Colonic mucosa (tissue), 4 donors: ENCODE measurements at places on chromosomes 16 and 17. TPM values are rescaled to one million over a fixed set of nuclear protein-coding genes. Genes with fewer than 3 reads are reported as not detected.
A peak's percentile ranks its signal among the peaks of the same experiment; 100 is the strongest.

DNA sequence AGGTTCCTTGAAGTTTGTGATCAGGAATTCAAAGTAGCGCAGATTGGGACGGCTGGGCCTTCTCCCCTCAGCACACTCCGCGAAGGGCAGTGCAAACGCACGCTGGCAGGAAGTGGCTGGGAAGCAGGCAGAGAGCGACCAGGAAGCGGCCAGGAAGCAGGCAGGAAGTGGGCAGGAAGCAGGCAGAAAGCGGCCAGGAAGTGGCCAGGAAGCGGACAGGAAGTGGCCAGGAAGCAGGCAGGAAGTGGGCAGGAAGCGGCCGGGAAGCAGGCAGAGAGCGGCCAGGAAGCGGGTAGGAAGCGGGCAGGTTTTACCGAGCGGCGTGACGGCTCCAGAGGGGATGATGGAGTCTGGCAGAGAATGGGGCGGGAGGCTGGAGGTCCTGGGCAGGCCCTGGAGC, 3.2 kb downstream of the DPEP1 start:
- no peak overlapping the region for H3K4me3 ChIP-seq
- no peaks in the 10 kb centered on the region for H3K4me1 ChIP-seq
- H3K36me3 ChIP-seq: no peaks in the 10 kb centered on the region
- peaks cover 24% of the 10 kb centered on the region for H3K27me3 ChIP-seq

Gene TRIM37
- total RNA-seq: 17.2 TPM

Gene LDHD
- total RNA-seq: 31.4 TPM

DNA sequence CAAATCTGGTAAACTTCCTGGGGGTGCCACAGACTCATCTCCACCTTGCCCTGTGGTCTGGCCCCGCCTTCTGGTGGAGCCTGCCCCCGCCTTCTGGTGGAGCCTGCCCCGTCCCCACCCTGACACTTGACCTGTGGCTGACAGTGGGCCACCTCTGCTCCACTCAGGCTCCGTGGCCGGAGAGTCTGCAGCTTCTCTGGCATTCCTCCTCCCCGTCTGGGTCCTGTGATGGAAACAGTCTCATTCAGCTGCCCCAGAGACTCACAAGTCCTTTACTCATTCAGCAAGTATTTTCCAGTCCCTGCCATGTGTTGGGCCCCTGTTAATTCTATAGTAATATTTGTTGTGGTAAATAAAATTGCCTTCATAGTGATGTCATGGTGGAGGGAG, 21.0 kb upstream of the G6PC1 start:
- DNase-seq: no peak
- no peak overlapping the region for H3K4me3 ChIP-seq
- no peak overlapping the region for H3K27ac ChIP-seq
- H3K27me3 ChIP-seq: no peaks in the 10 kb centered on the region
- H3K4me1 ChIP-seq: no peaks in the 10 kb centered on the region

Gene ASIC2
- 0.48 TPM for total RNA-seq

- no peak for DNase-seq
Measured at GRCh38 chr17:56289321-56289720, 136.0 kb downstream of the ANKFN1 start.

GRCh38 chr16:74079232-74079586, 217.4 kb upstream of the PSMD7 start:
- H3K4me1 ChIP-seq: no peaks in the 10 kb centered on the region
- H3K4me3 ChIP-seq: no peak overlapping the region
- no peak for DNase-seq
- no peak overlapping the region for H3K27ac ChIP-seq
- H3K36me3 ChIP-seq: no peaks in the 10 kb centered on the region

Gene TAT
- total RNA-seq: 0.64 TPM

Gene PKMYT1
- 9.5 TPM for total RNA-seq

Gene ATP5PD
- total RNA-seq: 371 TPM

Gene PABPN1L
- total RNA-seq: not detected

- no peaks in the 10 kb centered on the region for H3K27me3 ChIP-seq
- DNase-seq: no peak
- no peaks in the 10 kb centered on the region for H3K4me1 ChIP-seq
- H3K36me3 ChIP-seq: no peaks in the 10 kb centered on the region
- no peak overlapping the region for H3K4me3 ChIP-seq
- no peak overlapping the region for H3K27ac ChIP-seq
Measured at GRCh38 chr17:31825961-31826691, 32.9 kb downstream of the COPRS start.

DNA sequence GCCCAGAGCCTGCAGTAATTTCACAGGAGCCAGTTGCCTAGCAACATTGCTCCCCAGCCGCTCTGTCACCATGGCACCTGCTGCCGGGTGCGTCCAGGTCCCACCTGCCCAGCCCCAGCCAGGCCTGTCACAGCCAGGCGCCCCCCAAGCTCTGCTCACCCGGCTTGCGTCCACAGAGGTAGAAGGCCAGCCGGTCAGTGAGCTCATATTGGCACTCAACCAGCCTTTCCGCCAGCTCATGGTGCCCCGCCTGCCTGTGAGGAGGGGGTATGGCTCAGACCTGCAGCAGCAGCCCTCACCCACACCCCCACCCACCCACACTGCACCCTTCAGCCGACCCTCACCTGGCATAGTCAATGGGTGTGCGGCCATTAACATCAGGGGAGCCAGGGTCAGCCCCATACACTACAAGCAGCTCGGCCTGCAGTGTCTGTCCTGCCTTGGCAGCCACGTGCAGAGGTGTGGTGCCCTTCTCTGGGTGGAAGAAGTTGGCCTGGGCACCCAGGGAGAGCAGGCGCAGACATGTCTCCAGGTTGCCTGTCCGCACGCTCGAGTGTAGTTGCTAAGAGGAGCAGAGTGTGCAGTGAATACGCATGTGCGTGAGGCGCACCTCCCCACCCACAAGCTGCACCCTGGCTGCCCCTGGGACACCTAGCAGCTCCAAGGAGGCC, 7.7 kb downstream of the GIT1 start:
- DNase-seq: no peak
- H3K27me3 ChIP-seq: no peaks in the 10 kb centered on the region
- no peak overlapping the region for H3K27ac ChIP-seq

- no peak for DNase-seq
- H3K4me3 ChIP-seq: no peak overlapping the region
- no peaks in the 10 kb centered on the region for H3K4me1 ChIP-seq
- H3K27ac ChIP-seq: no peak overlapping the region
- no peaks in the 10 kb centered on the region for H3K27me3 ChIP-seq
Measured at GRCh38 chr17:69728816-69729215, 314.3 kb downstream of the MAP2K6 start.

DNA sequence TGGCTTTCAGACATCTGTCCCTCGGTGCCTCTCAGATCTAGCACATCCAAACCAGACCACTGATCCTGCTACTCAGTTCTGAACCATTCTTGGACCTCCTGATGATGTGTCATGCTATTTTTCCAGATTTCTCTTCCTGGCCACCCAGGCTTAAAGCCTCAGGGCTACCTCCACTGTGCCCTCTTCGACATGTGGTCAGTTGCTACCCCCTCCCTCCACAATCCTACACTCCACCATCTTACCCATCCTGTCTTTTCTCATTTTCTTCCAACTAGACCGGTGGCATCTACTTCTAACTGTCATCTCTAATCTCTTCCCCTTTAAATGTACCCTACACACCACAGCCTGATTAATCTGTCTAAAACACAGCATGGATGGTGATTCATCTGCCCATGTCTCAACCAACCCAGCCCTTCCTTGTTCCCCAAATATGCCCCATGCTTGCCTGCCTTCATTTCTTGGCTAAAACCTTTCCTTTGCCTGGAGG, 478.6 kb downstream of the SLC39A11 start:
- peaks cover 6% of the 10 kb centered on the region for H3K4me1 ChIP-seq
- H3K27me3 ChIP-seq: no peaks in the 10 kb centered on the region
- DNase-seq: no peak
- no peaks in the 10 kb centered on the region for H3K36me3 ChIP-seq

- H3K27ac ChIP-seq: no peak overlapping the region
- H3K27me3 ChIP-seq: no peaks in the 10 kb centered on the region
- no peak overlapping the region for H3K4me3 ChIP-seq
- no peaks in the 10 kb centered on the region for H3K36me3 ChIP-seq
- DNase-seq: no peak
Measured at GRCh38 chr16:83676086-83676485, 131.7 kb upstream of the HSBP1 start.

DNA sequence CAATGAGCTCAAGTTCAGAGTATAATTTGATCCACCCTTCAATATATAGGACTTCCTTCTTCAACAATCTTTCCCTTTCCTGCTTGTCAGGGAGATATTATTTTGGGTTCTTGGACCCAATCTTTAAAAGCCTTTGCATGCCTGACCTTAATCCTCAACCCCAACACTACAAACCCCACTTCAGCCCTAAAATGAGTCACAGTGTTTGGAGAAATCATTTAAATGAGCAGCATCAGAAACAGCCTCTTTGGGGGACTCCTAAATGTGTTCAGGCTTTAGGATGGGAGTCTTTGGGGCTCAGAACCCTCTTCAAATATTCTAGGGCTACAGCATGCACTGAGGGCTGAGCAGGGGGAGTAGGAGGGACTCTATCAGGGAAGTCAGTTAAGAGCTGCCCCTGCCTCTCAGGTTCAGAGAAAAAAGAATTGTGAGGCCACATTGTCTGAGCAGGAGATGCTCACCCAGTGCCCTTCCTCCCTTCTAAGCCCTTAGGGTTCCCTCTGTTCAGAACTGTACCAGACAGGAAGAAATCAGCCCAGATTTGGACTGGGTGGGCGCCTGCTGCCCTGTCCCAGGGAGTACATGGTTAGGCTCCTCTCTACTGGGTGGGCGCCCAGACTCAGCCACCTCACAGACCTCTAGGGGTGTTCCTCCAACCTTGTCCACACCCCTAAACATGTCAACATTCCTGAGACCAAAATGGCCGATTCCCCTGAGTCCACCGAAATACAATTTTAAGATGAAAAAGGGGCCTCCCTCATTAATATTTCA, 5.0 kb downstream of the NEUROD2 start:
- peaks cover 5% of the 10 kb centered on the region for H3K4me1 ChIP-seq
- DNase-seq: no peak
- no peak overlapping the region for H3K27ac ChIP-seq
- peaks cover 99% of the 10 kb centered on the region for H3K27me3 ChIP-seq
- H3K36me3 ChIP-seq: no peaks in the 10 kb centered on the region

DNA sequence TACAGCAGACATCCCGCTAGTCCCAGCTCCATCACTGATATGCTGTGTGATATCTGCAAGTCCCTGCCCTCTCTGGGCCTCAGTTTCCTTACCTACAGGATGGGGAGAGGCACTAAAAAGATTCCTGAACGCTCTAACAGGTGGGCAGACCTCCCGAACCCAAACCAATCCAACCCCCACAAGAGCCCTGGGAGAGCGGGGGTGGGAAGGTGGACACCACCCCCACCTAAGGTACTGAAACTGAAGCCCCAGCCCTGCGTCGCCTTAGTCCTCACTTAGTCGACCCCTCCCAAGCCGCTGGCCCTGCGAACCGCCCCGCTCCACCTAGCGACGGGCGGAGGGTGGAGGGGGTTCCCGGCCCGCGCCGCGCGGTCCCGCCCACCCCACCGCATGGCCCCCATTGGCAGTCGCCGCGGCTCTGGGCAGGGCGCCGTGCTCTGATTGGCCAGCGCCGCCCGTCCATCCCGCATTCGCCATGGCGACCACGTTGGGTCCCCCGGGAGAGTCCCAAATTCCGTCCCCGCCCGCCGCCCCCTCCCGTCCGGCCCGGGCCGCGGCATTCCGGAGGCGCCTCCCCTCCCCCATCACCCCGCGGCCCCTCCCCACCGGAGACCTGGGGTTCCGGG, 578 bp downstream of the CCDC102A start:
- peak overlapping the region; percentile 68 for H3K4me3 ChIP-seq
- H3K4me1 ChIP-seq: no peaks in the 10 kb centered on the region
- H3K27ac ChIP-seq: peak overlapping the region; percentile 83
- H3K36me3 ChIP-seq: no peaks in the 10 kb centered on the region

GRCh38 chr16:27973678-27974077, 89.8 kb downstream of the GSG1L start:
- H3K27ac ChIP-seq: no peak overlapping the region
- H3K4me3 ChIP-seq: no peak overlapping the region
- H3K4me1 ChIP-seq: no peaks in the 10 kb centered on the region
- H3K27me3 ChIP-seq: no peaks in the 10 kb centered on the region

Gene PFN1
- total RNA-seq: 1,278 TPM

DNA sequence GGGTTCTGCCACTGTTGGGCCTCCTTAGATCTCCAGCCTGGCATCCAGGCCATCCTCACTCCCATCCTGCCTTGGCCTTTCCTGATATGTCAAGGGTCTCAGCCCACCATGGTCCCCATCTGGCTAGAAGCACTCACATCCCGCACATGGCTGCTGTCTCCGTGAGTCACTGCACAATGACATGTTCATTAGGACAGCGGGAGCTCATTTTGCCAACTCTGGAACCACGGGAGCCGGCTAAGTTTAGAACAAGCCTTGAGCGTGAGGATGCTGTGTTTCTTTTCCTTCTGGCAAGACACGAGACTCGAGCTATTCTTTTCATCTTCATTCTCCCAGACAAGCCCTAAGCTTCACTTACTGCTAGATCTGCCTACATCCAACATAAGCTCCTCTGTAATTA, 65.7 kb upstream of the KSR1 start:
- DNase-seq: no peak
- no peak overlapping the region for H3K27ac ChIP-seq
- no peaks in the 10 kb centered on the region for H3K36me3 ChIP-seq
- no peak overlapping the region for H3K4me3 ChIP-seq
- H3K27me3 ChIP-seq: no peaks in the 10 kb centered on the region

Gene MYCBPAP
- total RNA-seq: 2.8 TPM

GRCh38 chr17:48127371-48128051, 19.9 kb downstream of the SNX11 start:
- peaks cover 4% of the 10 kb centered on the region for H3K36me3 ChIP-seq
- H3K27ac ChIP-seq: no peak overlapping the region
- H3K4me3 ChIP-seq: no peak overlapping the region
- no peaks in the 10 kb centered on the region for H3K4me1 ChIP-seq

Gene SOX8
- 0.61 TPM for total RNA-seq

DNA sequence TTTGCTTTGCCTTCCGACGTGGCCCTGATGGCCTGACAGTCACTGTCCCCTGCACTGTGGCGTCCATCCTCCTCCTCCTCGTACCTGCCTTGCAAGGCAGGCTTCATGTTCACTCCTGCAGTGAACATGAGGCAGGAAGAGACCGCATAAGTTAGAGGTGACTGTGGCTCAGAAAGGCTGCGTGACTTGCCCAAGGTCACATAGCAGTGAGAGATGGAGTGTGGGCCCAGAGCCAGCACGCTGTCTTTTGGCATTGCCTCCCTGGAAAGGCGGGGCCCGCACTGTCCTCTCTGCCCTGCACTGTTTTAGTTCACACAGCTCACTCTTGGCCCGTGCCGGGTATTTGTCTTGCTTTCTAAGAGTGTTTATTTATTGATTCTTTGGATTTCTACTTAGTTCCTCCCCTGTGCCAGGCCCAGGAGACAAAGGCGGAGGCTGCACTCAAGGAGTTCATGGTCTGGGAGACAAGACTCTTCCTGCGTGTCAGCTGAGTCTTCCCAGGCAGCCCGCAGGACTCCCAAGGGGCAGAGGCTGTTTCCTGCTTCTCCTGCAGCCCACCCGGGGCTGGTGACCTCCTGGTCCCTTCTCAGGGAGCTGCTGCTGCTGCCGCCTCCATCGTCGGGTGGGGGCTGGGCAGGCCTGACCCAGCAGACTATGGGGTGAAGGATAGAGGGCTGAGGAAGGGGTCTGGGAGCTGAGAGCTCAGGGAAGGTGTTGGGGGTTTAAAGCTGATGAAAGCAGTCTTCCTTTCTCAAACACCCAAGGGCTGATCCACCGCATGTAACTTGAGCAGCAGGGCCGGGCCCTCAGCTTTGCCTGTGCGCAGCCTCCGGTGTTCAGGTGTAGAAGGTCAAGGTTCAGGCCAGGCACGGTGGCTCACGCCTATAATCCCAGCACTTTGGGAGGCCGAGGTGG, 12.7 kb downstream of the CYGB start:
- peak; percentile 69 for DNase-seq
- H3K4me3 ChIP-seq: no peak overlapping the region
- no peak overlapping the region for H3K27ac ChIP-seq
- no peaks in the 10 kb centered on the region for H3K27me3 ChIP-seq

- peak overlapping the region; percentile 69 for H3K4me3 ChIP-seq
- peak; percentile 40 for DNase-seq
- no peaks in the 10 kb centered on the region for H3K36me3 ChIP-seq
Measured at GRCh38 chr17:1398931-1399678, 917 bp downstream of the YWHAE start.

Gene MON1B
- total RNA-seq: 69.6 TPM
